HepG2 (cell line): ENCODE measurements at places on chromosomes 12 and 14. TPM values are rescaled to one million over a fixed set of nuclear protein-coding genes. Genes with fewer than 3 reads are reported as not detected.
A peak's percentile ranks its signal among the peaks of the same experiment; 100 is the strongest.

SRRM4 gene
- not detected in 2 replicates for polyA plus RNA-seq

ZNF664 gene
- polyA plus RNA-seq = 43.9 and 46.1 TPM in 2 replicates

MIPOL1 gene
- polyA plus RNA-seq = 6.9 and 8.6 TPM in 2 replicates

BRMS1L gene
- polyA plus RNA-seq = 16.6 and 21.1 TPM in 2 replicates

PTPN21 gene
- 2.0 and 2.8 TPM in 2 replicates for polyA plus RNA-seq

GNB3 gene
- 3.6 and 3.8 TPM in 2 replicates for polyA plus RNA-seq

FOXA1 gene
- 43.4 and 47.6 TPM in 2 replicates for polyA plus RNA-seq

GRCh38 chr12:54390668-54391551 lies 6.4 kb upstream of the ZNF385A start:
- DNase-seq = no peak

DNA sequence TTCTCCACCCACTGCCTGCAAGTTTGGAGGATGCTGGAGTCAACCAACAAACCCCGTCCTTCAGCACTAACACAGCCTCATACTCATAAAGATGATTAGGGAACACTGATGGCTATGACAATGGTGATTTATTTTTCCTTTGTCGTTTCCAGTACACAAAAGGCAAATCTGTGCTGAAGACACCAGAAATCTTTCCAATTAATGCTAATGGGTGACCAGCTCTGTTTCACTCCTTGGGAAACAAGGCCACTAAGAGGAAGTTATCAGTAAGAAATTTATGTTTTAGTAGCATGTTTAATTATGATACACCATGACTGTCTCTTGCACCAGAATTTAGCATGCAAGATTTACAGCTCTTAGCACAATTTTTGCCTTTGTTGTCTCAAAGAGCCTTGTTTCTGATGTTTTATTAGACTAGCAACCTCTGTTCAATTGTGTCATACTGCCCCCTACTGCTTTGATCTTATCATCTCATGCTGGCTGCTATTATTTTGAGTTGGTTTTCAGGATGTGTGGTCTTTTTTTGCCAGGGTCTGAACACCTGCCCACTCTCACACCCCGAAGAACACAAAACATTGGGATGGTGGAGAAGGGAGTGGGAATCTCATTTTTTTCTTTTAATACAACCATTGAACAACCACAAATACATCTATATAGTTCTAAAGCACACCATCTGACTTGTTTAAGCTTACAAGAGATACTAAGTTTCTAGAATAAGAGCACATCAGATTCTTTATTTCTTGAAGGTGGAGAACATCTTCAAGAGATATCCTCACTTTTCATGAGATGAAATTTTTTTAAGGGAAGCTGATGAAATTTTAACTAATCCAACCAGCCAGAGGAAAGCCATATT lies 160.9 kb downstream of the SPTSSA start:
- peak; percentile 54 for DNase-seq

- DNase-seq = no peak
These were observed 16.5 kb downstream of the RBM19 start for GRCh38 chr12:113949321-113950305.

- no peak for DNase-seq
These were observed 11.2 kb downstream of the CCDC88C start for GRCh38 chr14:91406451-91406850.

DNA sequence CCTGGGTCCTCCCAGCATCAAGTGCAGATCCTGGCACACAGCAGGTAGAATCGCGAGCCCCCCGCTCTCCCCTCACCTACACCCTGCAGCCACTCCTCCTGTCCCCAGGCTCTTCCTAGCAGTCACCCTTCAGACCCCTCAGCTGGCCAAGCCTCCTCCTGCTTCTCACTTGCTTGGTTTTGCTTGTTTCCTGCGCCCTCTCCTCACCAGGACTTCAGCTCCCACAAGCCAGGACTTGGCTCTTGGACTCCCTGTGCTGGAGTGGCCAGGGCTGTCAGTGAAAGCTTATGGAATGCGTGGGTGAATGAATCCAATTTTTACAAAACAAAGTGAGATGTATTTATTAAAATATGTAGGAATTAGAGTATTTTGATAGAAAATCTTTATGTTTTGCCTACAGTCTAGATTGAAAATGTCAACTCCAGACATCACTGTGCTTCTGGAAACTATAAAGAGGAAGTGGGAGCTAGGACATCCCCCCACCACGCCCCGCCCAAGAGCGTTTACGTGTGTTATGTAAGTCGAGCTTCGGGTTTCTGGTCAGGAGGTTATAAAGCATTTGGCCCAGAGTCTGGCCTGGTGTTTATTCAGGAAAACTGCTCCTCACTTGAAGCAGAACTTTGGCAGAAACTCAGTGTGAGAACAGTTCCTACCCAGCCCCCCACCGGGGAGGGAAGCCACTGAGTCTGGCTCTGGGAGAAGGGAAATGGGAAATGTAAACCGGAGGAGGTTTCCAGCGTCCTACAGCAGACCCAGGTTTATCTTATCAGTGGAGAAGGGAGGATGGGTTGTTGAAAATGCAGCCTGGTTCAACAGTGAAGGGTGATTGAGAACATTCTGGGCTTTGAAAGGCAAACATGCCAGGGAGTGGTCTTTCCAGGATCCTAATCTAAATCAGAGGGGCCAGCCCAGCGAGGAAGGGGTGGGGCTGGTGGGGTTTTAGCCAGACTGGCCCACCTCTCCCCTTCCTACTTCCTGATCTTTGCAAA lies 8.8 kb downstream of the ALDH2 start:
- DNase-seq = peak; percentile 80

GRCh38 chr14:30179381-30180130 lies 251.9 kb upstream of the PRKD1 start:
- no peak for DNase-seq

DNA sequence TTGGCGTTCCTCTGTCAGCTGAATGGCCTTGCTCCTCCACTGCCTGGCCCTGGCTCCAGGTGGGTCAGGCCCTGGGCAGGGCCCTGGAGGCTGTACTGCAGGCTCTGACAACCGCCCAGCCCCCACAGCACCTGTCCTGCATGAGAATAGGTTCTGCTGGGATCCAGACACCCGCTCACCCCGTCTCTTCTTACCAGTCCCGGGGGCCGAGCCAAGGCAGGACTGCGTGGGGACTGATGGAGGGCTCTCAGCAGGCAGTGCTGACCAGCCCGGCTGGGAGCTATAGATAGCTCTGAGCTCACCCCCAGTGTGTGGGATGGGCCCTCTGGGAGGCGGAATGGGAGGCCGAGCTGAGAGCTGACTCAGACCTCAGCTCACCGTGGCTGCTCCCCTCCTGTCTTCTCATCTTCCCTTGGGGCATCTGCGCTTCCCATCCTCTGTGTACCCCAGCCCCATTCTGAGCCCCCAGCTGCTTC lies 39.6 kb downstream of the TEAD4 start:
- no peak for DNase-seq

- DNase-seq = no peak
These were observed 175.1 kb upstream of the SLC38A2 start for GRCh38 chr12:46547421-46548354.

DNA sequence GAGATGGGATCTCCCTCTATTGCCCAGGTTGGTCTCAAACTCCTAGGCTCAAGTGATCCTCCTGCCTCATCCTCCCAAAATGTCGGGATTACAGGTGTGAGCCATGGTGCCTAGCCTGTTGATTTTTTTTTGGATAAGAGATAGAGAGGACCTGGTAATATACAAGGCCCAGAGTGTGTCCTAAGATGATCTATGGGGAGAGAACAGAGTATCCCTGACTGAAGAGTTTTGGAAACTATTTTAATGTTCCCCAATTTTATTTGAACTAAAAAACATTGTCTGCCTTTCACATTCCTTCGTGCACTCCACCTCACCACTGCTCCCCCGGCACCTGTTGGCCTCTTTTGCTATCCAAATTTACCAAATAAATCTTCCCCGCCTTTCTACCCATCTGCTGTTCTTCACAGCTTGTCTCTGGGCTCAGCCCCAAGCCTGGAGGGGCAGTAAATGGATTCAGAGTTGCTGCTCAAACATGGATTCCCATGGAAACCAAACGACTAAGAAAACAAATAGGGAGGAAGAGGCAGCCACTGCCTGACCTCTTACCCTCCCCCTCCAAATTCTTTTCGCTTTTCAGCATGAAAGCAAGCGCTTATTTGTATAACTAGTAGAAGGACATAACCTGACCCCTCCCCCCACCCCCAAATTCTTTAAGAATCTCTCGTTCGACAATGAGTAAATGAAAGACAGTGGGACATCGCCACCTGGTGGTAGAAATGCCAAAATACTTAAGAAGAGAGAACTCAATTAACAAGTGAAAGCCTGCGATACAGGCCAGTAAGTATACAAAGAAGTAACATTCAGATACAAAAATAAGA lies 22.6 kb downstream of the OR10G3 start:
- peak; percentile 99 for DNase-seq

GRCh38 chr12:48419116-48419935 lies 53.0 kb upstream of the ANP32D start:
- DNase-seq = no peak

DNA sequence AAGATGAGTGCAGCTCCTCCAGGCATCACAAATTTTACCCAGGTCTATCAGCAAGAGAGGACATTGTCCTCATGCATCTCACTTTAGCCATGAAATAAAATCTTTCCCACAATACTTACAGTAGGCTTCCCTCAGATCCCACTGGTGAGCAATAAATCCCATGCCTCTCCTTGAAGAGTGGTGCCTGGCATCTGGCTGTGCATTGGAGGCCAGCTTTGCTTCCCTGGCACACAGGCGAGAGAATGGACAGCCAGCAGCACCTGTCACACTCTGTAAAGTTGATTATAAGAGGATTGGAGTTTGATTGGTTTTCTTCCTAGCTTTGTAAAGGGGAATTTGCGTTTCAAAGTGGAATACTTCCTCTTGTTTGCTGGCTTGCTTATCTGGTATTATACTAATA lies 1153.9 kb downstream of the AACS start:
- DNase-seq = no peak

GRCh38 chr12:42356344-42356743 lies 30.4 kb downstream of the PPHLN1 start:
- no peak for DNase-seq

DNA sequence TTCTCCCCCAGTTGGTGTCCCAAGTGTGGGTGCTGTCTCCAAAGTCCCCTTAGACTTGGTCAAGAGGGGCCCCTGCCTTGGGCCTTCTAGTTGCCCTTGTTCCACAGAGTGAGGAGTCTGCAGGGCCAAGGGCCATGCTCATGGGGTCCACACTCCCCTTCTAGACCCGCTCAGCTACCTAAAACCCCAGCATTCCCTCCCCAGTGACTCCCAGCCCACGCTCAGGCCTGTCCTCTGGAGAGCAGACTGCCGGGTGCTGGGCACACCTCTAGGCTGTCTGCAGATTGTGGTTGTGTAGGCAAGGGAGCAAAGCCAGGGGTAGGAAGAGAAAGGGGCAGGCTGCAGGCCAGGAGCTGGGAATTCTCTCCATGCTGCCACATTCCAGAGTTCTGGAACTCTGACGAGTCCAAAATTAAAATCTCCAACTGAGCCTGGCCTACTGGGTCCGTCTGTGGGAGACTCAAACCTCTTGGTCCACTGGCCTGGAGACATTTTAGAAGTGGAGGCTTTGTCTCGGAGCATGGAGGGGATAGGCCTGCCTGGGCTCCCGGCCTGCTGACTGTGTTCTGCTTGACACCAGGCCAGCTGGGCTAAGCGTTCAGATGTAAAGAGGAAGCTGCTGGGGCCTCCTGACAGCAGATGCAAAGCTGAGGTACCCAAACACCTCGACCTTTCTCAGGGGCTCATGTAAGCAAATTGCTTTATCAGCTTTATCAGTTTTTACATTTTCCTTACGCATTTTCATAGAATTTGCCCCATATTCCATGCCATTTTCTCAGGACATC lies 13.7 kb upstream of the KRT5 start:
- DNase-seq = no peak

GRCh38 chr12:80565271-80565670 lies 121.2 kb downstream of the PTPRQ start:
- DNase-seq = no peak

- DNase-seq = no peak
These were observed 125.5 kb downstream of the NT5DC3 start for GRCh38 chr12:103715494-103715893.

DNA sequence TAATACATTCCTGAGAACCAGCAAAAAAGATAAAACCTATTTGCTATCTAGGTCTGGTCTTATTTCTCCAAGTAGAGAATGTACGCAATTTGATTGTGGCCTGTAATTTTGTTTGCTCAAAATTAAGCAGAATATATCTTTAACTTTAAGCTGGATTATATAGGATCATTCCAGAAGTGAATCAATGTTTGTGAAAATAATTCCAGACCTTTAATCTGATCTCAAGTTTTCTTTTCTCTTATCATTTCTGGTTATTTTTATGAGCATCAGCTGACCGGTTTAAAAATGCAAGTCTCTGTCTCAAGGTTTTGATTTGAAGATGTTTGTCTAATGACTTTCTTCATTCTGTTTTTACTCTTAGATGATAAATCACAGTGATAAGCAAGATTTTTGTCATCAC lies 997.9 kb upstream of the FLRT2 start:
- DNase-seq = no peak

DNA sequence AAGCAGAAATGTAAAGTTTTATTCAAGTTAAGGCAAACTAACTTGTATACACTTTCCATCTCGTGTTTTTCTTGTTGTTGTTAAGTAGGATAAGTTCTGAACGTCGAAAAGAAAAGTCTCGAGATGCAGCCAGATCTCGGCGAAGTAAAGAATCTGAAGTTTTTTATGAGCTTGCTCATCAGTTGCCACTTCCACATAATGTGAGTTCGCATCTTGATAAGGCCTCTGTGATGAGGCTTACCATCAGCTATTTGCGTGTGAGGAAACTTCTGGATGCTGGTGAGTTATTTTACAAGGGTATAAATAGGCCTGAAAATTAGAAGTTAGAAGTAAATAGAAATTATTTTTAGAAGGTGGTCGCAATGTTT lies 25.0 kb downstream of the HIF1A start:
- no peak for DNase-seq

DNA sequence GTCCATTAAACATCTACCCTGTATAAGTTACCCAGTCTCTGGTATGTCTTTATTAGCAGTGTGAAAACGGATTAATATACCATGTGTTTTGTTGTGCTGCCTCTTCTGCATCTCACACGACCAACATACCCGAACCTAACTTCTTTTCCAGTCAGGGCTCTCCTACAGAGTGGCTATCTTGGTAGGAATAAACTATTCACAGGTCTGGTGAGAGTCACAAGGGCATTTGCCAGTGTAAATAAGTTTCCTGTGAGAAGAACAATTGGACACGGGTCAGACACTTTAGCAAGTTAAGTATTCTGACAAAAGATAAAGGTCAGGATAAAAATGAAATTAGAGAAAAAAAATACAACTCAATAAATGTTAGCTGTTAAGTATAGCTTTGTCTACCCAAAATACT lies 60.9 kb downstream of the MYF5 start:
- DNase-seq = peak; percentile 6

DNA sequence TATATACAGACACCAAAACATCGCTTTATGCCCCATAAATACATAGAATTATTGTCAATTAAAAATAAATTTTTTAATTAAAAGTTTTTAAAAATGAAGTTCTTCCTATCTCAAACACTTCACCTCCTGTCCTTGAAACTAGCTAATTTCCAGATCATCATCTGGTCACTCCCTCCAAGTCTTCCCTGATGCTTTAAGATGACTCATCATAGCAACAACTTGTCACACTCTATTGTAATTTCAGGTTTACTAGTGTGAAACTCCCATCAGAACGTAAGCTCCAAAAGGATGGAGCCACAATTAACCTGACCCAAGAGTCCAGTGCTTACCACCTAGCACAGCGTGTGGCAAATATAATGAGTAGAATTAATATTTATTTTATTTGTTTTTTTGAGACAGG lies 16.3 kb downstream of the GXYLT1 start:
- DNase-seq = no peak
